Left renal pelvis (tissue), 4 donors: ENCODE measurements at places on chromosomes 3 and 15. TPM values are rescaled to one million over a fixed set of nuclear protein-coding genes. Genes with fewer than 3 reads are reported as not detected.

The CEP70 gene
- 33.9 TPM for polyA plus RNA-seq

The SLC51B gene
- polyA plus RNA-seq: 1.5 TPM

The PLA2G4D gene
- polyA plus RNA-seq: 0.18 TPM

- DNase-seq: no peak
Measured at GRCh38 chr15:70308011-70308734, 210.5 kb upstream of the TLE3 start.

The CPN2 gene
- 0.40 TPM for polyA plus RNA-seq

The APOD gene
- polyA plus RNA-seq: 7.6 TPM

DNA sequence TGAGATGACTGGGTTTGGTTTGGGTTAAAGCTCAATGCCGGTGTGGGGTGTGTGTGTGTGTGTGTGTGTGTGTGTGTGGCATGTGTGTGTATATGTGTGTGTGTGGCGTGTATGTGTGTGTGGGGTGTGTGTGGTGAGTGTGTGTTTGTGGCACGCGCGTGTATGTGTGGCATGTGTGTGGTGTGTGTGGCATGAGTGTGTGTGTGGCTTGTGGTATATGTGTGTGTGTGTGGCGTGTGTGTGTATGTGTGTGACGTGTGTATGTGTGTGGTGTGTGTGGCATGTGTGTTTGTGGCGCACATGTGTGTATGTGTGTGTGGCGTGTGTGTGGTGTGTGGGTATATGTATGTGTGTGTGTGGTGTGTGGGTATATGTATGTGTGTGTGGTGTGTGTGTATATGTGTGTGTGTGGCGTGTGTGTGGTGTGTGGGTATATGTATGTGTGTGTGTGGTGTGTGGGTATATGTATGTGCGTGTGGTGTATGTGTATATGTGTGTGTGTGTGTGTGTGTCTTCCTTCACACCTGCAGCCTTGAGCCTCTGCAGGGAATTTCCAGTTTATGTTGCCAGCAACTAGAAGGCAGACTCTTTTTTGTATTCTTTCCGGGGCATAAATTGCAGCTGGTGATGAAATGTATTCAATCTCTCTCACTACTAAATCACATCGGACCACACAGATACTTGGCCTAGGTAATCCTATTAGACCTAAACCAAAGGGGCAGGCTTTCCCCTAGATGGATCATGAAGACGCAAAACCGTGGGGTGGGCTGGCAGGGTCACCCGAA lies 34.8 kb downstream of the CHRD start:
- no peak for DNase-seq

- DNase-seq: no peak
Measured at GRCh38 chr3:195868866-195869412, 39.4 kb downstream of the TNK2 start.

The PLS1 gene
- 28.0 TPM for polyA plus RNA-seq

- no peak for DNase-seq
Measured at GRCh38 chr15:98943051-98943508, 64.5 kb downstream of the PGPEP1L start.

The ACKR4 gene
- 1.6 TPM for polyA plus RNA-seq

DNA sequence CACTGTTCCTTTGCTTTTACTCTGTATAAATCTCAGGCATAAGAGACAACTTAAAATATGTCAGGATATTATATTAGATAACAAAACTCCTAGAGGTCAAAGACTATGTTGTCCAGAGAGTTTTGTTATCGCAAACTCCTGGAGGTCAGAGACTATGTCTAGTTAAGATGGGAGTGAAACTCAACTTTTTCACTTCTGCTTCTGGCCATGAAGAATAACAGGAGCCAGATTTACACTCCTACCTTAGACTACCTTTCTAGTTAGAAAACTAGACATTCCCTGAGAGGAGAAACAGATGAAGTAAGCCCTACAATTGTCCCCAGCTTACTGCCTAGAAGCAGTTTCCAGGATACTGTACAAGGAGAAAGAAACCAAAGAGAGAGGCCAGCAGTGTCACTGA lies 255.4 kb upstream of the UBE2E1 start:
- no peak for DNase-seq

GRCh38 chr3:197008436-197009209 lies 21.0 kb downstream of the MELTF start:
- no peak for DNase-seq

- no peak for DNase-seq
Measured at GRCh38 chr3:148681080-148681479, 16.6 kb upstream of the AGTR1 start.

The CYP1A2 gene
- 0.12 TPM for polyA plus RNA-seq

- no peak for DNase-seq
Measured at GRCh38 chr3:66486202-66486601, 14.6 kb downstream of the LRIG1 start.

GRCh38 chr15:100245855-100246254 lies 95.9 kb downstream of the ADAMTS17 start:
- no peak for DNase-seq

DNA sequence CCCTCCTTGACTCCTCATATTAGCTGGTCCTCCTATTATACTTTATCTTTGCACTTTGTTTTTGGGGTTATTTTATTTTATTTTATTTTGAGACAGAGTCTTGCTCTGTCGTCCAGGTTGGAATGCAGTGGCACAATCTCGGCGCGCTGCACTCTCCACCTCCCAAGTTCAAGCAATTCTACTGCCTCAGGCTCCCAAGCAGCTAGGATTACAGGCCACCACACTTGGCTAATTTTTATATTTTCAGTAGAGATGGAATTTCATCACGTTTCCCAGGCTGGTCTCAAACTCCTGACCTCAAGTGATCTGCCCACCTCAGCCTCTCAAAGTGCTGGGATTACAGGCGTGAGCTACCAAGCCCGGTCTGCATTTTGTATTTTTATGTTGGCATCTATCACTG lies 126.7 kb downstream of the FOXB1 start:
- DNase-seq: no peak

- DNase-seq: no peak
Measured at GRCh38 chr3:78314327-78314726, 1274.4 kb downstream of the ROBO2 start.

The POTEB2 gene
- not detected for polyA plus RNA-seq

The ACTR8 gene
- polyA plus RNA-seq: 45.5 TPM

DNA sequence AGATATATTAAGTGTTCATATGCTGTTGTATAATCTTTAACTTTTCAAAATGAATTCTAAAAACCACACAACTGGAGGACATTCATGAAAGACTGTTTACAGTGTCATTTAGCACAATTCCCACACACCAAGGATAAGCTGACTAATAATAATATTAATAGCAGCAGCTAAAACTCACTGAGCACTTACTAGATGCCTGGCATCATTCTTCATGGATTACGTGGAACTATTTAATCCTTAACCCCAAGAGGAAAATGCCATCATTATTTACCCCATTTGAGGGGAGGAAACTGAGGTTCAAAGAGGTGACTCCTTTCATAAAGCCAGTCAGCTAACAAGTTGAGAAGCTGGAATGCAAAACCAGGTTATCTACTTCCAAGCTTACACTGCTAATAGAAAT lies 77.0 kb downstream of the TMEM108 start:
- no peak for DNase-seq

GRCh38 chr3:101812895-101813294 lies 33.9 kb downstream of the NXPE3 start:
- DNase-seq: no peak

The PPM1L gene
- 7.8 TPM for polyA plus RNA-seq

GRCh38 chr3:161177991-161178390 lies 43.1 kb upstream of the NMD3 start:
- DNase-seq: no peak

The CLCN2 gene
- 7.9 TPM for polyA plus RNA-seq

DNA sequence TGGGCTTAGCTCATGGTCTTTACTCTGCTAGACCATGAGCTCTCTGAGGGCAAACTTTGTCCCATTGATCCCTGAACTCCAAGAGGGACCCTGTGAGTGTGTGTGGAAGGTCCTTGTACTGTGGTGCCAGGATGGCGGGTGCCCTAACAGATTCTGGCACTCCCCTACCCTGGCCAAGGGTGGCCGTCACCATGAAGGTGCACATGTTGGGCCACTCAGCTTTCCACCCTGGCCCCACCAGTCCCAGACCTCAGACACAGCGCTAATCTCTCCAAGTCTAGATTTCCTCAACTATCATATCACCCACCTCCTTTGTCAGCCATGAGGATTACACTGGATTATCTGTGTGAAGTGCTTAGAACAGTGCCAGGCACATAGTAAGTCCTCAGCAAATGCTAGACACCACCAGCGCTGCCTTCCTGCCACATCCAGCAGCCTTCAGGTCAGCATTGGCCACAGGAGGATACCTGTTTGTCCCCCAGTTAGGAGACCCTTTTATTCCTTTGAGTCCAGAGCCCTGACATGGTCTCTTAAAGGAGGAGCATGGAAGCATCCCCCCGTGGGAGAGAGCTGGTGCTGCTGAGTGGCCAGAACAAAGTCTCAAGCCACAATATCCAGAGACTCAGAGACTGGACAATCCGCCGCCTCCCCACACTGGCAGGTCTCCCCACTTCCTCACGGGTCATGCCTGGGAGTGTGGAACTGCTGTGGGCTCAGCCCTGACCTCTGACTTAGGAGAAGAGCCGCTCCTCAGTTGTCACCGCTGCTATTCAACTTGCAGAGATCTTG lies 44.5 kb upstream of the SLCO2A1 start:
- no peak for DNase-seq

The POC1A gene
- 7.7 TPM for polyA plus RNA-seq

GRCh38 chr15:70486451-70487386 lies 276.6 kb downstream of the UACA start:
- DNase-seq: no peak

The ALDH1A3 gene
- 5.8 TPM for polyA plus RNA-seq

The FBLN2 gene
- polyA plus RNA-seq: 97.3 TPM

- no peak for DNase-seq
Measured at GRCh38 chr15:49423021-49423420, at the start of gene FGF7. TSS of gene FGF7 (plus strand) at chr15:49423242. CDS start at chr15:49424298, 1,056 bp downstream.

The ITIH1 gene
- polyA plus RNA-seq: 0.38 TPM

GRCh38 chr3:179276001-179276400 lies 25.1 kb upstream of the KCNMB3 start:
- DNase-seq: no peak
